SW 1271 (cell line): ENCODE measurements at places on chromosomes 13 and 19.

DNA sequence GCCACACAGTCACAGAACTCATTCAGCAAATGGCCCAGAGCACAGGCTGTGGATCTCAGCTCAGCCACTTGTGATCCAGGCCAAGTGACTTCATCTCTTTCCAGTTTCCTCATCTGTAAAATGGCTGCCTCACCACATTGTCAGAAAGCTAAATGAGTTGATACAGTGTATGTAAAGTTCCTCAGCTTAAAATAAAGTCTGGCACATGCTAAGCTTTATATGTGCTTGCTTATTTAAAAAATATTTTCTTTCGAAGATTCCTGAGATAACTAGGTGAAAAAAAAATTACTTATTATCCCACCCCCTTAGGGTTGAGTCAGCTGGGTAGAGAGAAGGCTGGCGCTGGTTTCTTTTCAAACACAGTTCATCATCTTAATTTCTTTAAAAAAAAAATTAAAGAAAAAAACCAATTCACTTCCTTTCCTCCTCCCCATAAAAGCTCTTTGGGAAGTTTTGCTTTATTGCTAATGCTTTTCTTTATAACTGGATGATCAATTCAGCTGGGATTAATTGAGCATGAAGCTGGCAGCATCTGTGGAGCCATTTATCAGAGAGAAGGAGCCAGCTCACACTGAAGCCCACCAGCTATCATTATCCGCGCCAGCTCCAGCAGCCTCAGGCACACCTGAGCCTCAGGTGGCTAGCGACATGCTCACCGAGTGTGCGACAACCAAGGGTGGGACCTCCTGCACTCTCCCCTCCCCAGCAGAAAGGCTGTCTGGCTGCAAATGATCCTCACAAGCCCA lies 354.9 kb downstream of the FOXO1 start:
- no peak for DNase-seq

DNA sequence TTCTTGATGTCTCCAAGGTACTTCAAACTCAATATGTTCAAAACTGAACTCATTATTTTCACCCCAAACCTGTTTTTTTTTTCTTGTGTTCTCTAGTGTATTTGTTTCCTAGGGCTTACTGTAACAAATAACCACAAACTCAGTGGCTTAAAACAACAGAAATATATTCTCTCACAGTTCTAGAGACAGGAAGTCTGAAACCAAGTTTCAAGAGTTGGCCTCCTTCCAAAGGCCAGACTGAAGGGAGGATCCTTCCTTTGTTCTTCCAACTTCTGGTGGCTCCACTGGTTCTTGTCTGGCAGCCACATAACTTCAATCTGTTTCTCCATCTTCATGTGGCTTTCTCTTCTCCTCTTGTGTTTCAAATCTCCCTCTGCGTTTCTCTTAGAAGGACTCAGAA lies 62.0 kb upstream of the PDCD5 start:
- no peak for DNase-seq

DNA sequence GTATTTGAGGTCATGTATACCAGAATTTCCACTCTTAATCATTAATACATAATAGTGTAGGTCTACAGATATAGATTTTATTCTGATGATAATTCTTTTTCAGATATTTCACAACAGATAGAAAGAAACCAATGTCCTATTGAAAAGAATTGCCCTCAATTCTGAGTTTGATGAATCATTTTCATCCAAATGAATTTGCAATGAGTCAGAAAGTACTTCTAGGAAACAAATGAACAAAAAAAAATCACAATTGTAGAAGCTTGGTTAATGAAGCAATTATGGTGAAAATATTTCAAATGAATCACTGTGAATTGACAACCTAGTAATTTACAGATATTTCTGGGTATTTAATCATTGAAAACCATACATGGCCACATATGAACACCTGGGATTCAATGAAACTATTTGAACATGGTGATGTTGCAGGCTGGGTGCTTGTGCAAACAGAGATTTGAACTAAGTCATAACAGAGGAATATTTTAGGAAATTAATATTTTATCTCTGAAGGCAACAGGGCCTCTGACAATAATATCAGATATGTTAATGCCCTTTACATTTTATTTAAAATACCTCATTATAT lies 360.9 kb downstream of the SLITRK5 start:
- peak; percentile 46 for DNase-seq

DNA sequence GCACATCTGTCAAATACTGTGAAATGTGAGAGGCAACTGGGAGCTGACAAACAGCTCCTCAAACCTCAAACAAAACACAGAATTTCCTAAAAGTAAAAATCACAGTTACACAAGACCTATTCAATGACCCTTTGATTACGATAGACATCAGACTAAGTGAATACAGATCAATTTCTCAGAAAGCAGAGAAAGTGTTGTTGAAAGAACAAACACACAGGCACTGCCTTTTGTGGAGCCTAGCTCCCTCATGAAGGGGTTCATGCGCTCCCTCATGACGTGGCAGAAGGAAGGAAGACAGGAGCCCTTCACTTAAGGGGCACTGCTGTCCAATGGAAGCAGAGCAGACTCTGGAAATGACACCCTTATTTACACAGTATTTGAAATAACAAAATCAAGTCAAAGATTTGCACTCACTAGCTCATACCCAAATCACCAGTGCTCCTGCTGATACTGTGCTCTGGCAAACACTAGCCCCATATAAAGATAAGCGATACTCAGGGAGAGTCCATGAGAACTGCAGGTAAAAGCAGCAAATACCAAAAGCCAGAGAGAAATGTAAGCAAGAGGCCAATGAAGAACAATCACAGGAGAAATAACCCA lies 144.9 kb downstream of the KLF12 start:
- no peak for DNase-seq

GRCh38 chr13:100534147-100534843 lies 54.3 kb downstream of the GGACT start:
- no peak for DNase-seq

- no peak for DNase-seq
Observed at GRCh38 chr13:78674638-78675037, 15.7 kb upstream of the OBI1 start.

GRCh38 chr19:11963566-11964355 lies 1.1 kb upstream of the ZNF763 start:
- peak; percentile 18 for DNase-seq

GRCh38 chr19:35673121-35673804 lies 6.9 kb downstream of the UPK1A start:
- DNase-seq = peak; percentile 69

DNA sequence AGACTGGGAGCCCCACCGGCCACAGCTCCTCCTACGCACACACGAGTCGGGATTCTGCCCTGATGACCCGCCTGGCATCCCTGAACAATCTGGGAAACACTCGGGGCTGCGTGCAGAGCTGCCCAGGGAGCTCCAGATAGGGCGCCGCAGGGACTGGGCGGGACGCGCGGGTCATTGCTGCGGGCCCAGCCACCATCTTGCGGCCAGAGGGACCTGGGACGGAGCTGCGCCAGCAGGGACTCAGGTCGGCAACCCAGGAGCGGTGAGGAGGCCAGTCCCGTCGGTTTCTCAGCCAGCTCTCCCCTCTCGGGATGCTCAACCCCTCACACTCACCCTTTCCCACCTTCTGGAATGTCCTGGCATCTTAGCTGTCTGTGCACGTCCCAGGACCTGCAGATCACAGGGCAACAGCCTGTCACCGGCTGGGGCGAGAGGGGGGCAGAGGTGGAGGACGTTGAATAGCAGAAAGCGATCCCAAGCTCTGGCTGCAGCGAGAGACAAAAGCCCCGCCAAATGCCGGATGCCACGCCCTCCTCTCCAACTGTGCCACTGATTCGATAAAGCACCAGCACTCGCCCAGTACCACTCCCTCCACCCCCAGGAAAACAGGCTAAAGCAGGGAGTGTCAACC lies 20.4 kb upstream of the ZNF91 start:
- no peak for DNase-seq

- DNase-seq = no peak
Observed at GRCh38 chr19:24029941-24030636, 56.9 kb upstream of the ZNF254 start.

GRCh38 chr19:5394551-5395505 lies 54.2 kb upstream of the PTPRS start:
- no peak for DNase-seq

- DNase-seq = no peak
Observed at GRCh38 chr19:38030686-38031422, 123.8 kb downstream of the SIPA1L3 start.

- no peak for DNase-seq
Observed at GRCh38 chr13:99304541-99304940, 2.7 kb downstream of the GPR183 start.

DNA sequence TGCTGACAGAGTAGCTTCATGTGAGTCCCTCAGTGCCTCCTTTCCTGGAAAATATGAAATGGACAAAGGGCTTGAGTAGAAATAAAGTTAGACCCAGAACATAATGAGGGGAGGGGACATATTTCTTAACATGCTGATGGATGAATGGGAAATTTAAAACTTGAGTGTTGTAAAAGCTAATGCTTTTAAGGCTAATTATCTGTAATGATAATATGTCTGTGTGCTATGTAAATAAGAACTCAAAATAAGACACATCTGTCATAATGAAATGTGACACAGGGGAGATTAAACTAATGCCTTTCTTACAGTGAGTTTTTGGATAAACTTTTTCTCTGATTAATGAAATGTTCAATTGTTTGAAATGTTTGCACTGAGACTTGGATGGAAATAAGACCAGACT lies 65.8 kb upstream of the RFXAP start:
- DNase-seq = no peak

- DNase-seq = no peak
Observed at GRCh38 chr13:104900191-104900817, 1635.2 kb downstream of the EFNB2 start.

GRCh38 chr19:15551293-15552004 lies 43.1 kb downstream of the CYP4F22 start:
- DNase-seq = no peak

DNA sequence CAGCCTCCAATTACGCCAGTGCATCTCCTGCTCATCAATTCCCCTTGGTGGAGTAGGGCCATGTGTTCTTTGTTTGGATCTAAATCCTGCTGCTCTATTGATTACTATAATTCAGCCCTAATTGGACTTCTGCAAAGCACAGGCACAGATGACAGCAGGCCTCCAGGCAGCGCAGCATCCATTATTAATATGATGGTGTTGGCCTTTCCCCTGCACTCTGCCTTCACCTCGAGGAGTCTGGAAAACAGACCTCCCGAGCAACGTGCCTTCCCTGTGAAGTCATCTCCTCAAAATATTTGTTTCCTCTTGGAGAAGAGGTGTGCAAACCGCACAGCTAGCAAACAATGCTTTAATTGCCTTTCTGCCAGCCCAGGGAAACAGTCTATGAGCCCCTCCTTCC lies 92.5 kb downstream of the UQCRFS1 start:
- DNase-seq = no peak

GRCh38 chr13:31904941-31905824 lies 126.4 kb upstream of the FRY start:
- no peak for DNase-seq

GRCh38 chr13:75635828-75636435 lies at the start of gene LMO7:
TSS of gene LMO7 (plus strand) at chr13:75636330. CDS start at chr13:75636658, 328 bp downstream.
- DNase-seq = peak; percentile 62
